ENCODE measurements at places on chromosomes 3 and 15. TPM values are rescaled to one million over a fixed set of nuclear protein-coding genes. Genes with fewer than 3 reads are reported as not detected.

GRCh38 chr3:64932666-64933342 lies 245.0 kb upstream of the ADAMTS9 start:
- no peaks in the 10 kb centered on the region for H3K4me1 ChIP-seq
- no peak overlapping the region for H3K4me3 ChIP-seq
- no peaks in the 10 kb centered on the region for H3K27me3 ChIP-seq
- H3K27ac ChIP-seq: no peak overlapping the region

- H3K4me1 ChIP-seq: no peaks in the 10 kb centered on the region
- DNase-seq: peak; percentile 23
- H3K4me3 ChIP-seq: no peak overlapping the region
- peaks cover 3% of the 10 kb centered on the region for H3K36me3 ChIP-seq
These were observed 87.6 kb downstream of the FOXP1 start for GRCh38 chr3:71495708-71496472.

SMAD3 gene
- total RNA-seq: 31.0 TPM

GRCh38 chr15:39801641-39802309 lies 19.1 kb upstream of the FSIP1 start:
- H3K4me1 ChIP-seq: no peaks in the 10 kb centered on the region
- H3K27ac ChIP-seq: no peak overlapping the region
- H3K36me3 ChIP-seq: no peaks in the 10 kb centered on the region
- no peak overlapping the region for H3K4me3 ChIP-seq

GP5 gene
- total RNA-seq: 0.11 TPM

ACSBG1 gene
- total RNA-seq: 0.35 TPM

DNA sequence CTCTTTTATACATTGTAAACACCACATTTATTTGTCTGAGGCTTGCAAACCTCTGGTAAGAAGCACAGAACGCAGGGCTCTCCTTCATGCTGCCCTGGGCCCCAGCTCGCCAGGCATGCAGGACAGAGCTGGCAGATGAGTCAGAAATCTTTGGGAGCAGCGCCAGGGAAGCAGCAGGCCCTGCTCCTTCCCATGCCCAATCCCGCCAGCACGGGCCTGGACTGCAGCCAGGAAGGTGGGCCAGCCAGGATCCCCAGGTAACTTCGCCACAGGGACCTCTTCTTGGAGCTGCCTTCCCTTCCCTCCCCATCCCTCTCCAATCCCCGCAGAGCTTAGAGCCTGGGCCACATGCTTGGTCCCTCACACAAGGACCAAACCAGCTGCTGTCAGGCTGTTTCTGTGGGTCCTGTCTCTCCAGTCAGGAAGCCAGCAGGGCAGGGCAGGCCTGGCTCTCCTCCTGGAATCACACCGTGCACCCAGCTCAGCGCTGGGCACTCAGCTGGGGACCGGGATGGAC lies 8.8 kb downstream of the STOML1 start:
- H3K4me1 ChIP-seq: peaks cover 18% of the 10 kb centered on the region
- peak; percentile 49 for DNase-seq
- H3K27me3 ChIP-seq: no peaks in the 10 kb centered on the region
- H3K4me3 ChIP-seq: no peak overlapping the region
- H3K27ac ChIP-seq: peak overlapping the region; percentile 78

GRCh38 chr3:58058361-58059263 lies 50.4 kb downstream of the FLNB start:
- no peak overlapping the region for H3K4me3 ChIP-seq
- peak; percentile 17 for DNase-seq
- no peaks in the 10 kb centered on the region for H3K27me3 ChIP-seq
- peak overlapping the region; percentile 50 for H3K27ac ChIP-seq

VGLL3 gene
- total RNA-seq: 26.8 TPM

SH2D7 gene
- not detected for total RNA-seq

ITGA11 gene
- 0.17 TPM for total RNA-seq

GRCh38 chr3:12898965-12899755 lies 57.8 kb upstream of the RPL32 start:
- H3K27ac ChIP-seq: no peak overlapping the region
- H3K27me3 ChIP-seq: no peaks in the 10 kb centered on the region
- H3K4me3 ChIP-seq: no peak overlapping the region
- no peaks in the 10 kb centered on the region for H3K4me1 ChIP-seq
- H3K36me3 ChIP-seq: no peaks in the 10 kb centered on the region

- H3K27me3 ChIP-seq: no peaks in the 10 kb centered on the region
- peaks cover 15% of the 10 kb centered on the region for H3K4me1 ChIP-seq
- H3K4me3 ChIP-seq: no peak overlapping the region
- H3K27ac ChIP-seq: no peak overlapping the region
- no peaks in the 10 kb centered on the region for H3K36me3 ChIP-seq
These were observed 20.7 kb downstream of the TBC1D2B start for GRCh38 chr15:78056714-78057269.

GRCh38 chr3:14209581-14210289 lies 31.1 kb downstream of the LSM3 start:
- H3K36me3 ChIP-seq: no peaks in the 10 kb centered on the region
- no peak overlapping the region for H3K4me3 ChIP-seq
- no peak overlapping the region for H3K27ac ChIP-seq
- DNase-seq: no peak
- no peaks in the 10 kb centered on the region for H3K27me3 ChIP-seq

SKOR1 gene
- 0.37 TPM for total RNA-seq

CFAP20DC gene
- 1.3 TPM for total RNA-seq

GOLGA8G gene
- total RNA-seq: not detected

- H3K36me3 ChIP-seq: no peaks in the 10 kb centered on the region
- H3K4me3 ChIP-seq: peak overlapping the region; percentile 14
- no peak overlapping the region for H3K27ac ChIP-seq
- peak; percentile 69 for DNase-seq
- H3K4me1 ChIP-seq: peaks cover 7% of the 10 kb centered on the region
These were observed 4.3 kb upstream of the MTFMT start for GRCh38 chr15:65033659-65034269.

DNA sequence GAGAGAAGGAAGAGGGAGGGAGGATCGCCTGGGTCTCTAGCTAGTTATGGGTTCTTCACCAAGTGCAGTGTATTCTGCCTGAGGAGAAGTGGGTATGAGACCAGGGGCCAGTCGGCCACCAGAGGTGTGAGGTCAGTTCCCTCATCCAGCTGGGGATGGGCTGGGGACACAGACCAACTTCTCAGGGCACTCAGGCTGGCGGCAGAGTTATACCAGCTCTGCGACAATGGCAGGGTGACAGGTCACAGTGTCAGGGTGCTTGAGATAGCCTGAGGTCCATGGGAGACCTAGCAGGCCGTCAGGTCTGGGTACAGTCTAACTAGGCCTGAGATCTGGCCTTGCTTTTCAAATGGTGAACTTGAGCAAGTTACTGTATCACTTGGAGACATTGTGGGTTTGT lies 31.4 kb upstream of the PLXNA1 start:
- H3K4me3 ChIP-seq: no peak overlapping the region
- H3K4me1 ChIP-seq: no peaks in the 10 kb centered on the region
- H3K36me3 ChIP-seq: no peaks in the 10 kb centered on the region

GRCh38 chr3:162491952-162492351 lies 995.3 kb downstream of the OTOL1 start:
- no peaks in the 10 kb centered on the region for H3K36me3 ChIP-seq
- DNase-seq: peak; percentile 23
- H3K27me3 ChIP-seq: no peaks in the 10 kb centered on the region
- no peak overlapping the region for H3K27ac ChIP-seq
- H3K4me3 ChIP-seq: no peak overlapping the region
- peaks cover 14% of the 10 kb centered on the region for H3K4me1 ChIP-seq

DNA sequence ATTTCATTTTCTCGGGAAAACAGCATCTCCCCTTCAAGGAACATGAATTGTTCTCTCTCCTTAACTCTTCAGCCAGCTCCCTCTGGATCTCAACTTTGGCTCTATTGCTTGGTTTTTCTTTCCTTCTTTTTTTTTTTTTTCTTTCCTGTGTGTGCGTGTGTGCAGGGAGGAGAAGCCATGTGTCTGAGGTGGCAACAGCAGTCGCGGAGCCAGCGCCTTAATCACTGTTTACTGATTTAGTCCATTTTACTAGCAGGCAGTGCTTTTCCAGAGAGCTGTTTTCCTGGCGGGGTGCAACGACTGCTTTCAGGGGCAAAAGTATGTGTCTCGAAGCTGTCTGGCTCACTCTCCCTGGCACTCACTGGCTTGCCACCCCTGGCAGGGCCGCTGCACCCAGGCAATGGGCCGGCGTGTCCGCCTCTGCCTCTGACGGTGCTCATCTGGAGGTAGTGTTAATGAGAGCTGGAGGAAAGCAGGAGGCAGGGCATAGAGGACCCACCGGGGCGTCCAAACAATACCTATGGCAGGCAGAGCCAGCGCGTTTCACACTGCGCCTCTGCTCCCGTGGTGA lies 835.4 kb upstream of the NR2F2 start:
- no peak overlapping the region for H3K27ac ChIP-seq
- H3K36me3 ChIP-seq: no peaks in the 10 kb centered on the region
- no peak overlapping the region for H3K4me3 ChIP-seq
- H3K4me1 ChIP-seq: no peaks in the 10 kb centered on the region

Measured in A673 (cell line).